Activated CD4-positive, alpha-beta T cell treated with anti-CD3 and anti-CD28 coated beads for 36 hours (primary cell): ENCODE measurements at places on chromosomes 1 and 21. TPM values are rescaled to one million over a fixed set of nuclear protein-coding genes. Genes with fewer than 3 reads are reported as not detected.

NTNG1 gene
- 0.28 TPM for total RNA-seq

KCNJ9 gene
- 0.04 TPM for total RNA-seq

DNA sequence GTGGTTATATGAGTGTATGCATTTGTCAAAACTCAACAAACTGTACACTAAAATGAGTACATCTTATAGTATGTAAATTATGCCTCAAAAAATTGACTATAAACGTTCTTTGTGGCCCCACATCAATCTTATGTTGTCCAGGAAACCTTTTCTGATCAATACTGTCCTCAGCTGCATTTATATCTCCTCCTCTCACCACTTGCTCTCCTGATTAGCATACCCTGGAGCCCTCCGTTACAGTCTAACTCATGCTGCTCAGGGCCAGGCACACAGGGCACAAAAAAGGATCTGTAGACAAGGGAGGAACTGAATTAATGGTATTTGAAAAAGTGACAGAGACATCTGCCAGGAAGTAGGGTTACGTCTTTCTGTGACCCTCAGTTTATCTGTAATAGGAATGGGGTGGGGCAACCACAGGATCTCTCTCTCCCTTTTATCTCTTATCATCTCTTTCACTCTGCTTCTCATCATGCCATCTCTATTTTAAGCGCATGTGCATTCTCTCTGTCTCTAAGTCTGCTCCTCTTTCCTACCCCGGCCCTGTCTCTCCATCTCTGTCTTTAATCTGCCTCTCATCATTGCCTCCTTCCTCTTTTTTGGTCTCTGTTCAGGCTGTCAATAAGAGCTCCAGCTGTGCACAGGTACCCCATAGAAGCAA is 7.0 kb upstream of the TAL1 start:
- DNase-seq: no peak

GRCh38 chr1:199857108-199857507 is 170.4 kb upstream of the NR5A2 start:
- DNase-seq: no peak

GRCh38 chr1:199202331-199202730 is 563.5 kb downstream of the PTPRC start:
- no peak for DNase-seq

- no peak for DNase-seq
Observed at GRCh38 chr1:179156026-179156425, 73.5 kb downstream of the ABL2 start.

DNA sequence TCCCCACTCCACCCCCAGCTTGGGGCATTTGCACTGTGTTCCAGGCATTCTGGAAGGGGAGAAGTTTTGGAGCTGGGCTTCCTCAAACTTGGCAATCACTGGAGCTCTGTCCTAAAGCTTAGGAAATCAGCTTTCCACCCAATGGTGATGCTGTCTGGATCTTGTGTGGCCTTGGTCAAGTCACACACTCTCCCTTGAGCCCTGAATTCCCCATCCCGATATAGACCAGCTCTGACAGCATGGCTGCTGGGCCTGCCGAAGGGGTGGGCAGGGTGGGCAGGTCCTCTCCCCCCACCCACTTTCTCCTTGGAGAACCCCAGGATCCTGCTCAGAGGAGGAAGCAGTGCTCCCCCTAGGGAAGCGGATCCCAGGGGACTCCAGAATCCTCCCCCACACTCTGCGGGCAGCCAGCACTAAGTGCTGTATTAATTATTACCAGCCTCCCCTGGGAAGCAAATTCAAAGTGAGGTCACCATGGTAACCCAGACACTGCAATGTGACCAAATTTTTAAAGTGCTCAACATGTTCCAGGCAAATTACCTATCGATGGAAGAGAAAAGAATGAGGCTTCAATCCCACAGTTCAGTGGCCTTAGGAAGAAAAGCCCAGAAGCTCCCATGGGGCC is 21.3 kb upstream of the LDLRAP1 start:
- DNase-seq: no peak

- DNase-seq: no peak
Observed at GRCh38 chr1:172342584-172343239, 77.8 kb upstream of the C1orf105 start.

GRCh38 chr1:156705321-156705917 is at the start of gene CRABP2:
CRABP2 (minus strand) TSS chr1:156705583; CDS start chr1:156705446, 137 bp downstream.
- DNase-seq: peak; percentile 47

GRCh38 chr1:113929750-113930498 is 800 bp downstream of the HIPK1 start:
- peak; percentile 82 for DNase-seq

DNA sequence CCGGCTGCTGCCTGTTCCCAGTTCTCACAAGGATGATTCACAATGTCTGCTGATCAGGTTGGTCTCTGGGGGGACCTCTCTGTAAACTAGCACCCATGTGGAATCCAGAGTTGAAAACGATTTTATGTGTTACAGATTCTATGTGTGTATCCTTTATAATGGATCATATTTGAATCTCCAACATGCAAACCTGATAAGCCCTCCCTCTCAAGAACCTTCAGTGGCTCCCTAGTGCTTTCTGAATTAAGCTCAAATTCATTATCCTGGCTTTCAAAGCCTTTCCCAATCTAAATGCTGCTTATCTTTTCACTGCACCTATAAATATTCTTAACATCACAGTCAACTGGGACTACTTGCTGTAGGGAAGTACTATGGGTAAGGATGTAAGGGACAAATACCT is 166.8 kb upstream of the USP24 start:
- no peak for DNase-seq

GRCh38 chr1:171258943-171259342 is 10.6 kb downstream of the FMO1 start:
- DNase-seq: no peak
